ENCODE measurements at places on chromosomes 12 and 14. TPM values are rescaled to one million over a fixed set of nuclear protein-coding genes. Genes with fewer than 3 reads are reported as not detected.

GRCh38 chr14:74835645-74836250, 40.2 kb downstream of the PROX2 start:
- H3K27me3 ChIP-seq: no peaks in the 10 kb centered on the region
- no peaks in the 10 kb centered on the region for H3K4me1 ChIP-seq

GRCh38 chr12:65696227-65696626, 128.1 kb upstream of the HMGA2 start:
- no peaks in the 10 kb centered on the region for H3K27me3 ChIP-seq
- DNase-seq: no peak
- H3K27ac ChIP-seq: no peak overlapping the region

DNA sequence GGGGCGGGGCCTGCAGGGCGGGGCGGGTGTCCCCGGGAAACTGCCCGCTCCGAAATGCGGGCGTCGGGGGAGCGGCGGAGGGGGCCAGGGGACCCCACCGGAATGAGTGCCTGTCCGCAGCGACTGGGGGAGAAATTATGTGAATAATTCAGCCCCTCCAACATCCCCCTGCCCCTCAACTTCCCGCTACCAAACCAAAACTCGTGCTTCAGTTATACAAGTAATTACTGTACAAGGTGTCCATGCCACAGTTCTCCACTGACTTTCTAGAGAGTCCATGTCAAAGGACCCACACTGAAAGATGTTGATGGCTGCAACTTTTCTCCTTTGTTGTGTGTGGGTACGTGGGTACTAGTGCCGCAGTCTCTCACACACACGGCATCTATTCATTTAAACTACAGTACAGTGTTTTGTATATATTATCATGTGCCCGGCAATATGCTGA, 414 bp upstream of the CDK17 start:
- H3K4me1 ChIP-seq: peaks cover 3% of the 10 kb centered on the region
- H3K27ac ChIP-seq: peak overlapping the region; percentile 100
- no peaks in the 10 kb centered on the region for H3K36me3 ChIP-seq
- no peak for DNase-seq
- peak overlapping the region; percentile 96 for H3K4me3 ChIP-seq

DNA sequence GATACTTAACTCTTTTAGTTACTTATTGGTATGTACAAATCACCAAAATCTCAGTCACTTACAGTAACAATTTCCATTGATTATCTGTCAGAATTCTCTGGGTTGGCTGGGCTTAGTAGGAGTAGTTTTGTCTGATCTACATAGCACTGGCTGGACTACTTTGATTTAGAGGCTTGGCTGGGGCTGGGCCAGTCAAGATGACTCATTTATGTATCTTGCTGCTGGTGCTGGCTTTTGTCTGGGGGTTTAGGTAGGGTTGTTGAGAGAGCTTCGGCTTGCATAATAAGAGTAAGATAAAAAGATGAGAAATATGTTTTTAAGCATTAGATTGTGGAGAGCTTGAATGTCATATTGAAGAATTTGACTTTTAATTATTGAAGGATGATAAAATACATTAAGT, 1093.7 kb downstream of the SLC6A15 start:
- no peak overlapping the region for H3K4me3 ChIP-seq
- H3K36me3 ChIP-seq: no peaks in the 10 kb centered on the region
- H3K4me1 ChIP-seq: no peaks in the 10 kb centered on the region
- no peak for DNase-seq
- H3K27ac ChIP-seq: no peak overlapping the region
- H3K27me3 ChIP-seq: no peaks in the 10 kb centered on the region

GRCh38 chr12:26043135-26044006, 81.5 kb downstream of the BHLHE41 start:
- H3K4me1 ChIP-seq: no peaks in the 10 kb centered on the region
- H3K27me3 ChIP-seq: no peaks in the 10 kb centered on the region
- no peak overlapping the region for H3K27ac ChIP-seq
- H3K4me3 ChIP-seq: no peak overlapping the region
- DNase-seq: no peak
- H3K36me3 ChIP-seq: no peaks in the 10 kb centered on the region

- no peak overlapping the region for H3K27ac ChIP-seq
- no peaks in the 10 kb centered on the region for H3K27me3 ChIP-seq
- H3K4me1 ChIP-seq: no peaks in the 10 kb centered on the region
Measured at GRCh38 chr12:103462675-103463074, 33.1 kb downstream of the C12orf42 start.

DNA sequence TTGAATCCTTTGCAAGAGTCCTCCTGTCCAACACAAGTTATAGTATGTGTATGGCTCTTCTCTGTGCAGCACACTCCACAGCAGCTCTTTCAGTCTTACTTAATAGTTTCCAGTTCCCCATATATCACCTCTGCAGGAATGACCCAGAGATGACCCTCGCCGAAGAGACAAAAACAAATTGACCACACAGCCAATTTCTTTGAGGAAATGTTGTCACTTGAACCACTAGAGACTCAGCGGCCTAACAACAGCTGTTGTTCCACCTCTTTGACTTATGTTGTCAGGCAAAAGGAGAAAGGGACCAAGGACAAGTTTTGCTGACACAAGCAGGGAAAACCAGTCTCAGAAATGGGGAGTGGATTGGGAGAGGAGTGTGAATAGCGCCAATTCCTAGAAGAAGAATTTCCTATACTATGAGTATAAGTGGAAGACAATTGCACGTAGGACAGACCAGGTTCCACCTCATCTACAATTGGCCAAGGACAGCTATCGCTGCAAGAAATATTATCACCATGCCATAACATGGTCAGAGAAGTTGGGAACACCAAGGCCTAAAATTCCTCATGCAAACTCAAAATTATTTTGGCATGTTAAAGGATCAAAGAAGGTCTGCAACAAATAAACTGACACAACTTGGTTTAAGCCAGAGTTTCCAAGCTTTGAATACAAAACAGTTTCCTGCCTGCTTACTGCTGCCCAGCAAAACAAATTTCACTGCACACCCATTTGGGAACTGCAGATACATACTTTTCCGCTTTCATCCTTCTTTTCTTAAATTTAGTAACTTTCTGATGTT, 41.7 kb upstream of the ITPR2 start:
- H3K4me3 ChIP-seq: no peak overlapping the region
- H3K27ac ChIP-seq: no peak overlapping the region
- H3K36me3 ChIP-seq: no peaks in the 10 kb centered on the region
- H3K4me1 ChIP-seq: no peaks in the 10 kb centered on the region
- H3K27me3 ChIP-seq: no peaks in the 10 kb centered on the region

GRCh38 chr12:131833896-131834641, 5.9 kb downstream of the MMP17 start:
- H3K27me3 ChIP-seq: no peaks in the 10 kb centered on the region
- no peaks in the 10 kb centered on the region for H3K36me3 ChIP-seq
- no peak overlapping the region for H3K27ac ChIP-seq
- H3K4me3 ChIP-seq: no peak overlapping the region

GRCh38 chr14:20469890-20470602, 840 bp downstream of the PNP start:
- H3K27me3 ChIP-seq: no peaks in the 10 kb centered on the region
- H3K4me1 ChIP-seq: no peaks in the 10 kb centered on the region
- peak overlapping the region; percentile 81 for H3K27ac ChIP-seq
- no peak for DNase-seq
- peak overlapping the region; percentile 85 for H3K4me3 ChIP-seq

DNA sequence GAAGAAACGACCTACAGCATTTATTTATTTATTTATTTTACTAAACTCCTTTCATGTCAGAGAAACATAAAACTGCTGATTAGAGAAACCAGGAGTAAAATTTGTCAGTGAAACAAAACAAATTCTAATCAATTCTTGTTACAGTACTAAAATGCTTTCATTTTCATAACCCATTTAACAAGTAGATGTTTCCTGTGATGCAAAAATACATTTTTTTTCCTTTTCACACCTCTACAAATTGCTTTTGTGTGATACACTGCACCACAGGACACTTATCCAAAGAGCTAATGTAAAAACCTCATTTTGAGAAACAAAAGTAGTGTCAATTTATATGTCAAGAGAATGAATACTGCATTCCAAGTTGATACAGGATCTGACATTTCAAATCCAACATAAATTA, 155.1 kb downstream of the SYT1 start:
- no peaks in the 10 kb centered on the region for H3K36me3 ChIP-seq
- no peaks in the 10 kb centered on the region for H3K27me3 ChIP-seq
- H3K4me3 ChIP-seq: no peak overlapping the region
- no peaks in the 10 kb centered on the region for H3K4me1 ChIP-seq
- H3K27ac ChIP-seq: no peak overlapping the region
- no peak for DNase-seq

DNA sequence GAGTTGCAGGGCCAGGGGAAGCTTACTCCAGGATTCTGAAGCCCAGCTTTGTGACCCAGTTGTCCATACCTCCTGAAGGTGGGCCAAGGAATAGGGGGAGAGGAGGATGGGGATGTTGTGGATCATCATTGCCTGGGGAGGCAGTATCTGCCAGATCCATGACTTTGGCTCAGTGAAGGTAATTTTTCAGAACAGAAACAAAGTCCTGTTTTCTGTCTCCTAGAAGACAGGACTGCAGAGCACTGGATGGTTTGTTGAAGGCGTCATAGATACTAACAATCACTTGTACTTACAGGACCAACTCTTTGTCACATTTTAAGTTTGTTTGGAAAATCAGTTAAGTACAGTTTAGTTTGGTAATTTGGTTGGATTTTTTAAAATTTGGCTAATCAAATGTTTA, 38.4 kb downstream of the ANO6 start:
- no peak overlapping the region for H3K27ac ChIP-seq

GRCh38 chr12:19451196-19451595, 11.9 kb downstream of the AEBP2 start:
- no peaks in the 10 kb centered on the region for H3K27me3 ChIP-seq
- H3K36me3 ChIP-seq: no peaks in the 10 kb centered on the region
- no peak overlapping the region for H3K4me3 ChIP-seq
- H3K27ac ChIP-seq: no peak overlapping the region

DNA sequence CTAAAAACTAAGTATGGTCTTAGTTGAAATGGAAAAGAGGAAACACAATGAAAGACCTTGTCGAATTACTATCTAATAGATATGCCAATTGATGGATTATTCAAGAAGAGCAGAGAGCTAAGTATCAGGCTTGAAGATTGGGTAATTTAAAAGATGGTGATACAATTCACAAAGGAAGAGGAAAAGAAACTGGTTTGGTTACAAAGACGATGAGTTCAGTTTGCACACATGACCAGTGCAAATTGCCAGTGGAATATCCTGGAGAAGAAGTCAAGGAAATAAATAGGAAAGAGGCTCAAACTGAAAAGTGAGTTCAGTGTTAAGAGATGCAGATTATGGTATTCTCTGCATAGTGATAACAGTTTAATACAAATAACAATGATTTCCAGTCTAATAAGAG, 2.5 kb upstream of the RAP1B start:
- H3K27ac ChIP-seq: no peak overlapping the region
- no peaks in the 10 kb centered on the region for H3K27me3 ChIP-seq
- DNase-seq: no peak
- no peak overlapping the region for H3K4me3 ChIP-seq

- no peak overlapping the region for H3K4me3 ChIP-seq
- DNase-seq: no peak
- H3K4me1 ChIP-seq: no peaks in the 10 kb centered on the region
- peak overlapping the region; percentile 22 for H3K27ac ChIP-seq
- no peaks in the 10 kb centered on the region for H3K27me3 ChIP-seq
Measured at GRCh38 chr14:64758691-64759554, 54.7 kb downstream of the PLEKHG3 start.

- H3K4me1 ChIP-seq: peaks cover 4% of the 10 kb centered on the region
- no peak for DNase-seq
- H3K27me3 ChIP-seq: no peaks in the 10 kb centered on the region
- H3K27ac ChIP-seq: no peak overlapping the region
Measured at GRCh38 chr12:12159988-12160387, 89.2 kb downstream of the BCL2L14 start.

GRCh38 chr14:89757313-89757939, 197.1 kb downstream of the EFCAB11 start:
- H3K36me3 ChIP-seq: no peaks in the 10 kb centered on the region
- H3K27me3 ChIP-seq: no peaks in the 10 kb centered on the region
- no peaks in the 10 kb centered on the region for H3K4me1 ChIP-seq

- H3K36me3 ChIP-seq: no peaks in the 10 kb centered on the region
- H3K27me3 ChIP-seq: no peaks in the 10 kb centered on the region
- H3K27ac ChIP-seq: peak overlapping the region; percentile 27
- H3K4me3 ChIP-seq: no peak overlapping the region
Measured at GRCh38 chr12:57868851-57869268, 22.3 kb upstream of the CTDSP2 start.

GRCh38 chr12:127810041-127810440, 456.9 kb upstream of the TMEM132C start:
- H3K27ac ChIP-seq: no peak overlapping the region
- no peak for DNase-seq
- no peak overlapping the region for H3K4me3 ChIP-seq
- no peaks in the 10 kb centered on the region for H3K36me3 ChIP-seq
- H3K27me3 ChIP-seq: no peaks in the 10 kb centered on the region
- H3K4me1 ChIP-seq: no peaks in the 10 kb centered on the region

- no peak overlapping the region for H3K27ac ChIP-seq
- no peaks in the 10 kb centered on the region for H3K36me3 ChIP-seq
- H3K4me1 ChIP-seq: no peaks in the 10 kb centered on the region
- no peak for DNase-seq
- no peaks in the 10 kb centered on the region for H3K27me3 ChIP-seq
- no peak overlapping the region for H3K4me3 ChIP-seq
Measured at GRCh38 chr12:32125455-32126084, 18.9 kb downstream of the BICD1 start.

GRCh38 chr14:74763803-74764531, 851 bp downstream of the YLPM1 start:
- H3K36me3 ChIP-seq: no peaks in the 10 kb centered on the region
- no peaks in the 10 kb centered on the region for H3K27me3 ChIP-seq
- peak overlapping the region; percentile 77 for H3K4me3 ChIP-seq

- no peak overlapping the region for H3K4me3 ChIP-seq
- H3K36me3 ChIP-seq: no peaks in the 10 kb centered on the region
- peaks cover 14% of the 10 kb centered on the region for H3K27me3 ChIP-seq
- H3K4me1 ChIP-seq: no peaks in the 10 kb centered on the region
- DNase-seq: no peak
Measured at GRCh38 chr12:3417937-3418462, 73.0 kb upstream of the PRMT8 start.

DNA sequence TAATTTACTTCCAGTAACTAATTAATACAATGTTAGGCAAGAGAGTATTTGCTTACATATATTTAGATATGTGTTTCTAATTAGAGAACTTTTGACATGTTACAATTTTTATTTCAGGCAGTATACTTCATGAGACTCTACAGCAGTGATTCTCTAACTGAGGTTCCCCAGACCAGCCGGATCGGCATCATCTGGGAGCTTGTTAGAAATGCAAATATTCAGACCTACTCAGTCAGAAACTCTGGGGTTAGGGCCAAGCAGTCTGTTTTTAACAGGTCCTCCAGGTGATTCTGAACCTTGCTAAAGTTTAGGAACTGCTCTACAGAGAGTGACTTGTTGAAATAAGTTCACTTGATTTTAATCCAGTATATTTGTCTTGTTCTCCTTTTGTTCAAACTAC, 46.5 kb downstream of the ARID2 start:
- H3K27me3 ChIP-seq: no peaks in the 10 kb centered on the region
- no peaks in the 10 kb centered on the region for H3K36me3 ChIP-seq
- DNase-seq: no peak
- no peak overlapping the region for H3K27ac ChIP-seq
- H3K4me3 ChIP-seq: no peak overlapping the region

RASSF9 gene
- 2.9 TPM for total RNA-seq

AKAP6 gene
- total RNA-seq: 4.6 TPM

TMEM229B gene
- 6.0 TPM for total RNA-seq

DHH gene
- total RNA-seq: 0.29 TPM

NAV3 gene
- total RNA-seq: 46.1 TPM

DAZAP2 gene
- 330 TPM for total RNA-seq

CDC42BPB gene
- total RNA-seq: 110 TPM

SALL2 gene
- 3.0 TPM for total RNA-seq

DEPDC4 gene
- total RNA-seq: 2.3 TPM
